ENCODE measurements at places on chromosomes 3 and 15.

GRCh38 chr15:100515758-100516157, 13.0 kb downstream of the CERS3 start:
- DNase-seq = peak; percentile 6

- DNase-seq = no peak
These were observed 27.7 kb downstream of the MTMR10 start for GRCh38 chr15:30963681-30964080.

- peak; percentile 85 for DNase-seq
These were observed 491.9 kb downstream of the NTRK3 start for GRCh38 chr15:87764461-87765240.

DNA sequence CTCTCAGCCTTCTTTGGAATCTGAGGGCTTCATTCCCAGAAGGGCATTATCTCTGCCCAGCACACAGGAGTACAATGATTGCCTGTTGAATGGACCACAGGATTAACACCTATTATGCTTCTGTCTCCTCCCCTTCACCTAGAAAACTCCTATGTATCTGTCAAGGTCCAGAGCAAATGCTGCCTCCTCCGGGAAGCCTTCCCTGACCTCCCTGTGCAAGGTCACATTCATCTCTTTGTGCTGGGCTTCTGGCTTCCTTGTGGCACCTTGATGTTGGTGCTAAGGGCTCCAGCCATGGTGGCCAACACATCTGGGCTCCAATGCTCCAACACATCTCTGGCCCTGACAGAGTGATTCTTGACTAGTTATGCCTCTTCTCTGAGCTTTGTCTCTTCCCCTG, 49.9 kb upstream of the ATP2B2 start:
- DNase-seq = no peak

DNA sequence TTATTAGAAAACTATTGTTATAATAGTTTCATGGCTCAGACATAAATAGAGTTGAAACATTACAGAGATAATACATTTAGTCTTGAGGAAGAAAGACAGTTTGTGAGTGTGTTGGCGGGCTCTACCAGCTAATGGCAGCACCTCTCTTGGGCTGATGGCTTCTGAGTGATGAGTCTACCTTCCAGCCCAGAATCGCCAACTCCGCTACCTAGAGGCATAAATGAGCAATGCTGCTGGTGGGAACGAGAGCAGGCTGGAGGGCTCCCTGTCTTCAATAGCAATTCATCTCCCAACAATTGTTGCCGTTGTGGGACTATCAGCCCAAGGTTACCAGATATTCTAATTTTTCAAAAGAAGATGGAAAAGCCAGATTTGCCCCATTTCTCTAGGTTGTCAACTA, 388.7 kb downstream of the FOXP1 start:
- DNase-seq = no peak

DNA sequence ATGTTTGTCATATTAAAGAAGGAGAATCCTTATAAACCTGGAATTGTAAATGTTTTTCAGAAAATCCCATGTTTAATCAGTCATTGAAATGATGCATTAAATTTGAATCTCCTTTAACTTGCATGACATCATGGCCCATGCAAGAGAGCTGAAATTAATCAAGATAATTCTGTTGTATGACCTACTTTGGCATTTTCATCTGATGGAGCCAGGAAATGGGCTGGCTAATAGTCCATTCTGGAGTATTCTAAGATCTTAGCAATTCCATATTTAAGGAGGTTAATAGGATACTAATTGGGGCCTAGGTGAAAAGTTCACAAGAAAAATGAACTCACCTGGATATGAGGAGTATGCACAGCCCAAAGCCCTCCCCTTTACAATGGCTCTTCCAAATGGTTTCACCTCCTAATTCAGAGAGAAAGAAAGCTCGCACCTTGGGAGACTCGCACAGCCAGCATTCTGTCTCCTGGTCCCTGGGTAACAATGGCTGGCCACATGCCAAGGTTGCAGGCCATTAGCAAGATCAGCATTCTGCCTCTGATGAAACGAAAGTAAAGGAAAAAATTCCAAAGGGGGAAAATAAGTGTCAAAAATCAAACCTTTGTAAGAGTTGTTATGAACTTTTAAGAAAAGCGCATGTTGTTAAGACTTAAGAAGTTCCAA, 786.4 kb downstream of the MCTP2 start:
- peak; percentile 10 for DNase-seq

DNA sequence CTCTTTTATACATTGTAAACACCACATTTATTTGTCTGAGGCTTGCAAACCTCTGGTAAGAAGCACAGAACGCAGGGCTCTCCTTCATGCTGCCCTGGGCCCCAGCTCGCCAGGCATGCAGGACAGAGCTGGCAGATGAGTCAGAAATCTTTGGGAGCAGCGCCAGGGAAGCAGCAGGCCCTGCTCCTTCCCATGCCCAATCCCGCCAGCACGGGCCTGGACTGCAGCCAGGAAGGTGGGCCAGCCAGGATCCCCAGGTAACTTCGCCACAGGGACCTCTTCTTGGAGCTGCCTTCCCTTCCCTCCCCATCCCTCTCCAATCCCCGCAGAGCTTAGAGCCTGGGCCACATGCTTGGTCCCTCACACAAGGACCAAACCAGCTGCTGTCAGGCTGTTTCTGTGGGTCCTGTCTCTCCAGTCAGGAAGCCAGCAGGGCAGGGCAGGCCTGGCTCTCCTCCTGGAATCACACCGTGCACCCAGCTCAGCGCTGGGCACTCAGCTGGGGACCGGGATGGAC, 8.8 kb downstream of the STOML1 start:
- DNase-seq = peak; percentile 94

- no peak for DNase-seq
These were observed 248.9 kb downstream of the SLCO3A1 start for GRCh38 chr15:92102395-92102755.

GRCh38 chr3:129433565-129433964, 5.1 kb upstream of the EFCAB12 start:
- DNase-seq = no peak

DNA sequence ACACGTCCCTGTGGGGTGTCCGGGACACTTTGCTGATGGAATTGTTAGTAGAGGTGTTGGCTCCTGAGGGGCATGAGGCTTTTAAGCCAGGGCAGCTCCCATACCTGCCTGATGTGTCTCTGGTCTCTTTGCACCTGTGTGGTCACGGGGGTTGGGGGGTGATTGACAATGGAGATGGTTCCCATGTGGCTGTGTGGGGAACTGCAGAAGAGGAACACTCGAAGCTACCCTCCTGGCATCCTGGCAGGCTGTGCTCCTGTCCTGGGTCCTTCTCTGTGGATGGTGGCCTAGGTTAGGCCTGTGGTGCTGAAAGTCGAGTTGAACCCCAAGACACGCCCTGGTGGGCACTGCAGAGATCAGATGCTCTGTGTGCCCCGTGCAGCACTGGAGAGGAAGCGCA, 73.4 kb downstream of the HMCES start:
- DNase-seq = no peak

DNA sequence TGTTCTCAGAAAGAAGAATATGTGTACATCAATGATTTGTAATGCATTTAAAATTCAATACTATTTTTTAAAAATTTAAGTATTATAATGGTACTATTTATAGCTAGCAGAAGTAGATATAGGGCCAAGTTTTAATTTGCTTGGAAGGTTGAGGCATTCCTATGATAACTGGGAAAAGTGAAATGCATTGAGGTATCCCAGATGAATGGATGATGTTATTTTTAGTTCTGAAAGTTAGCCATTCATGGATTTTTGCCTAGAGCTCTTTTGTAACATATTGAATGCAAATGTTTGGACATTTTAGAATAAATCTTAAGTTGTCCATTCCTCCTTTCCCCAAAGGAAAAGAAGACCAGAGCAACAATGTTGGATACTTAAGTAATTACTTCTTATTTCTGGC, 47.6 kb downstream of the GAP43 start:
- DNase-seq = no peak

DNA sequence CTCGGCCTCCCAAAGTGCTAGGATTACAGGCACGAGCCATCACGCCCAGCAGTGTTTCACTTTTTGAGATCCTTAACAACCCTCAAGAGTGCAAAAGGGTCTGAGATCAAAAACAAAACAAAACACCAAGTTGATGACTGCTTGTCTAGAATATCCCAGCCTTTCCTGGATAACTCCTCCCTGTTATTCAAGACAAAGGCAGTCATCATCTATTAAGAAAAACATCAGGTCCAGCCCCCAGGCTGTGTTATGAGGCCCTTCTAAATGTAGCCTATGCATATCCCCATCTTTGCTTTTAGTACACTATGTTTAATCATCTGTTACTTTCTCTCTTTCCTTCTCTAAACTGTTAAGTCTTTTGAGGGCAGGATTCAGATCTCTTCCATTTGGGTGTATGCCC, 150.1 kb upstream of the FHIT start:
- DNase-seq = no peak

DNA sequence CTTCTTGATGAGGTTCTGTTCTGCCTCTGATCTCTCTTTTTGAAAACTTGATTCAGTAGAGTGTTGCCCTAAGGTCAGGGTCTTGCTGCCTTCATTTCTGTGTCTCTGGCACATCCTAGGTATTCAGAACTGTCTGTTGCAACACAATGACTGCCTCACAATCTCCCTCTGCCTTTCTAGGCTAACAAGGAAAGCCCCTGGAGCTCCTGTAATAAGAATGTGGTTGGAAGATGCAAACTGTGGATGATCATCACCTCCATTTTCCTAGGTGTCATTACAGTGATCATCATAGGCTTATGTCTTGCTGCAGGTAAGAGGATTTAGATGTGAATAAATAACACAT, 7.0 kb downstream of the C3orf52 start:
- no peak for DNase-seq

DNA sequence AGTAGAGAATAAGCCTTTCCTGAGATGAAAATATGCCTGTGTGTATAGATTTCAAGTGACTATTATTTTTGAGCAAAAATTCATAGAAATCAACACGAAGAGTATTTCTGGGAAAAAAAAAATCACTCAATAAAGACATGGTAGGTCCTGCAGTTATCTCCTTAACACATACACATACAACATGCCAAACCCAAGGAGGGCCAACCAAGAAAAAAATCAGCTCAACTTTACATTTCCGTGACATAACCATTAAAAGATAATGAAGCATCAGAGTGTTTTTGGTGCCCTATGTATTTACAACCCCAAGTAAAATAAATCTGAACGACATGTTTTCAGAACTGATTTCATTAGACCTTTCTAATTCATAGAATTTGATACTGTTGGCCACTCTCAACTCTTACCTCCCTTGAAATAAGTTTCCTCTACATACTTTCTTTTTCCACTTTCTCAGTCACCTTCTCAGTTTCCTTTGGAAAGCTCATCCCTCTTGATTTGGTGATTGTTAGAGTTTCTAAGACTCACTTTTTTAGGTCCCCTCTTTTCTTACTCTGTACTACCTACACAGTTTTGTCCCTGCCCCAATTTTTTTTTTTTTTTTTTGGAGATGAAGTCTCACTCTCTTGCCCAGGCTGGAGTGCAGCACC, 162.3 kb downstream of the TBL1XR1 start:
- no peak for DNase-seq

- no peak for DNase-seq
These were observed 31.4 kb downstream of the ARIH2 start for GRCh38 chr3:48950051-48950450.

DNA sequence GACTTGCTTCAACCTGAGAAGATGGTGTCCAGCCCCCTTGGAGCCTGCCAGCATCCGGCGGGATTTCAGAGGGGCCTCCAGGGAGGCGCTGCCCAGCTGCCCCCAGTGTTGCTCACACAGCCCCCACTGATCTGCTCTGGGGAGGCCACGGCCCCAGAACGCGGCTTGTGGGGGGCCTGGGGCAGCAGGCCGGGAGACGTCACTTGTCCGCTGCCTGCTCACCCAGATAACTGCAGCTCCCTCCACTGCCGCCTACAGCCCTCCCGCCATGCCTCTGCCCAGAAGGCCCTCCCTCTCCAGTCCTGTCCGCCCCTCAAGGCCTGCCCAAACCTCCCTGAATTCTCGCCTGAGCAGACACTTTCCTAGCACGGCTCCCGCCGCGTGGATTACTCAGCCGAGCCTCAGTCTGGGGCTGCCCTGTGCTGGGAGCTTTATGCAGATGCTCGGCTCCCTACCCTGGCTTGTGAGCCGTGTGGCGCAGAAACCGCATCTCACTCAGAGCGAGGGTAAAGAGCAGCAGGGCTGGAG, 17.2 kb upstream of the ADIPOQ start:
- DNase-seq = peak; percentile 83

GRCh38 chr3:26652164-26652563, 29.6 kb downstream of the LRRC3B start:
- DNase-seq = no peak

- DNase-seq = peak; percentile 64
These were observed 32.3 kb upstream of the APH1B start for GRCh38 chr15:63244976-63245645.

GRCh38 chr3:174955513-174956016, 96.4 kb downstream of the NAALADL2 start:
- peak; percentile 64 for DNase-seq

- no peak for DNase-seq
These were observed 11.8 kb upstream of the LIPC start for GRCh38 chr15:58419803-58420524.

DNA sequence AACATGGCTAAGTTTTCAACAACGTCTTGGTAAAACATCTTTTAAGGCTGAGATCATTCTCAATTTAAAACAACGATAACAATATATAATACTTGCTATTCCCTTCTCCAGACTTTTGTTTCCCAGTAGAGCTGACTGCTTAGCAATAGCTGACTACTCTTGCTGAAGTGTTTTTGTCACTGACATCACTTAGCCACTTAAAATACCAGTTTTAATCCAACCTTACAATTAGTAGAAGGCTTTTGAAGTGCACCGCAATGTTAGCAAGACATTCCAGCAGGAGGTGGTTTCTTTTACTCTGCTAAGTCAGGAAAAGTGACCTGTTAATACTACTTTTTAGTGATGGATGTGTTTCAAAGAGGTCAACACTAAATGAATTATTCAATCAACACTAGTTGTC, 28.7 kb upstream of the GBE1 start:
- DNase-seq = no peak

GRCh38 chr3:193842029-193842798, 249.2 kb downstream of the OPA1 start:
- DNase-seq = no peak

DNA sequence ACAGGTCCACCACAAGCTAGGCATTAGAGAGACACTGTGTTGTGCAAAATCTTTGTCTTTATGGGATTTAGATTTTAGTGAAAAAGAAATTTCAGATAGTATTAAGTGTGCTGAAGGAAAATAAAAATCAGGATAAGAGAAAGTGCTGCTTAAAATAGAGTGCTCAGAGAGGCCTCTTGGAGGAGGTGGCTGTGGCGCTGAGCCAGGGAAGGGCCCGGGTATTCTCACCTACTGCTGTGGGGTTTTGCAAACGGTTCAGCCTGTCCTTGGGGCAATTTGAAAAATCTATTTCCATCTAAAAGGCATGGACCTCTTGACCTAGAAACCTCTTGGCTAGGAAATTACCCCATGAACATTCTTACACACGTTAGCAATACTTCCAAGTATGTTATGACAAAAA, 267.7 kb downstream of the TJP1 start:
- DNase-seq = no peak

GRCh38 chr3:105729667-105730066, 139.1 kb downstream of the CBLB start:
- DNase-seq = peak; percentile 48

DNA sequence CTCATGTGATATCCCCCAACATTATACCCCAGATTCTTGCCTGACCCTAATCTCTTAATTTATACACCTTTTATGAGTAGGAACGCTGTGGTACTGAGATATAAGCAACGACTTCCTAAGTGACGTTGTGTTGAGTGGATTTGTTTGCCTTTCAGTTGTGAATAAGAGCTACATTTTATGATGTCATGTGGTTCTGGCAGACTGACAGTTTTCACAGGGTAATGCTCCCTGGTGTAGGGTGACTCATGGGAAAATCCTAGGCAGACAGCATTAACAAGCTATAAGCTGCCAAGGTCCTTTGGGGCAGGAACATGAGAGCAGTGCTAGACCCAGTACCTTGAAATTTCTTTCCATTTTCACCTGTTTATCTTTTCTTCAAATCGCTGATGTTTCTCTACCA, 11.2 kb downstream of the C3orf52 start:
- DNase-seq = peak; percentile 98
